ENCODE measurements at places on chromosomes 5 and 9.

- no peak for DNase-seq
Observed at GRCh38 chr9:120841930-120842684, 615 bp downstream of the PSMD5 start.

DNA sequence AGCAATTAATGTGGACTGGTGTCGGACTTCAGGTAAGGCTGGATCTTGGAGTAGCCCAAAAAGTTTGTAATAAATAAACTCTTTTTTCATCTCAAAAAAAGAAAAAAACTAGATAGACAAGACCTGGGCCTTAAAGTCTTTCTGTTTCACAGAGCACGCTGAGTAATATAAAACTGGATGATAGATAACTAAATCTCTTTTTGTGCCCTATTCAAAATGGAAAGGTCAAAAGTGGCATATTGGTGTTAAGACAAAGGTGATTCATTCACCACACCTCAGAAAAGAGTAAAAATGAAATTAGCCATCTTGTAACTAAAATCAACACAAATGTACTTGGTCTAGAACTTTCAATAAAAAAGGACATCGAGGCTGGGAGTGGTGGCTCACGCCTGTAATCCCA is 30.3 kb upstream of the RFK start:
- no peak for DNase-seq

DNA sequence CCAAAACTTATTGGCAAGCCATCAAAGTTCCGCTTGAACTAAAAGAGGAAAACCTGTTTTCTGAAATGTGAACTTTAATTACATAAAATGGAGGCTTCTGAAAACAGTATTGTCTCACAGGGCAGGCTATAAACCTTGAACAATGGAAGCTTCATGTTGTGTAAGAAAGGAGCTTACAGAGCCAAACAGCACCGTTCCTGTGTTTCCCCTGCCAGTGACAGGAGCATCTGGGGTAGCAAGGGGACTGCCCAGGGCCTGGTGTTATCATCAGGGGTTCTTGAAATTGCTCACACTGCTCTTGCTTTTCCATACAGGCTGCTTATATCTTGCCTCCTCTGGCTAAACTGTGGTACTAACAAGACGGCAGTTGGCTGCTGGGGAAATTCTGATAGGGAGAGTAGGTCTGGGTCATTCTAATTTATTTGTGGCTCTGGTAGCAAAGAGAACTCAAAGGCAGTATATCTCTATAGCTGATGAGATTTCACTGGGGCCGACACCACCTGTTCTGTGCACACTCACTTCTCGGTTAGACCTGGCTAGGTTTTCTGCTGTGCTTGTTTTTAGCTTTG is 40.4 kb downstream of the BASP1 start:
- no peak for DNase-seq

- no peak for DNase-seq
Observed at GRCh38 chr9:79667817-79668436, 96.2 kb downstream of the TLE4 start.

DNA sequence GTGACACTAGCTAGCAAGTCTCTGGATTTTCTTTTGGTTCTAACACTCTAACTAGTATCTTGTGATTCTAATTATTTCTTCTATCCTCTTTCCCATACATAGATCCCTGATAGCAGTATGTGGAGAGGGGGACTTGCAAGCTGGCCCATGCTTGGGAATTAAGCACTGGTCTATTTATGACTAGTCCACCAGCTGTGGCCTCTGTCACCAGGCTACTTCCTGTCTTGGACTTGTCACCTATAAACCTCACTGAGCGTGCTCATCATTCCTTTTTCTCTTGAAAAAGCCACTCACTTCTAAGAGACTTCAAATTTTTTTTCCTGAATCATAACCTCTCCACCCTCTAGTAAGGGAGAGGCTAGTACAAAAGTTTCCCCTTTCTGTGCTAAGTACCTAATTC is 32.3 kb upstream of the MAMDC2 start:
- no peak for DNase-seq

- peak; percentile 5 for DNase-seq
Observed at GRCh38 chr5:151870820-151871219, 53.8 kb downstream of the GLRA1 start.

DNA sequence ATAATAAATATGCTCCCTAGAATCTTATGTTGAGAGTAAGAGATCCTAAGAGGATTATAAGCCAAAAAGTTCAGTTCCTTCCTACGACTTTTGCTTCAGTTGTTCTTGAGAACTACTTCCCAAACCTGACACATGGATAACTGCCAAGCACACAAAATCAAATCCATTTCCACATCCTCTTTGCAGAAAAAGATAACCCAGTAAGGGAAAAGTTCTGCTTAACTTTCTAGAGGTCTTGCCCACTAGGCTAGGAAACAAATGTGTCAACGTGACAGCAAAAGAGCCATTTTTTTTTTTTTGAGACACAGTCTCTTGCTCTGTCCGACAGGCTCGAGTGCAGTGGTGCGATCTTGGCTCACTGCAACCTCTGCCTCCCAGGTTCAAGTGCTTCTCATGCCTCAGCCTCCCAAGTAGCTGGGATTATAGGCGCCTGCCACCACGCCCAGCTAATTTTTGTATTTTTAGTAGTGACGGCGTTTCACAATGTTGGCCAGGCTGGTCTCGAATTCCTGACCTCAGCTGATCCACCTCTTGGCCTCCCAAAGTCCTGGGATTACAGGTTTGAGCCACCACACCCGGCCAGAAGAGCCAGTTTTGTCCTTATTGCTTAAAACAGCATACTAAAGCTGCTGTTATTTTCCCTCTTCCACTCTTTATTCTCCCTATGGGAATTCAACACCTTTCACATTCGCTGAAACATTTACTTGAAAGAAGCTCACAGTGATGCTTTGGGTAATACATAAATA is 24.2 kb downstream of the CSNK1A1 start:
- no peak for DNase-seq

- no peak for DNase-seq
Observed at GRCh38 chr9:34492051-34492450, 30.7 kb downstream of the ENHO start.

DNA sequence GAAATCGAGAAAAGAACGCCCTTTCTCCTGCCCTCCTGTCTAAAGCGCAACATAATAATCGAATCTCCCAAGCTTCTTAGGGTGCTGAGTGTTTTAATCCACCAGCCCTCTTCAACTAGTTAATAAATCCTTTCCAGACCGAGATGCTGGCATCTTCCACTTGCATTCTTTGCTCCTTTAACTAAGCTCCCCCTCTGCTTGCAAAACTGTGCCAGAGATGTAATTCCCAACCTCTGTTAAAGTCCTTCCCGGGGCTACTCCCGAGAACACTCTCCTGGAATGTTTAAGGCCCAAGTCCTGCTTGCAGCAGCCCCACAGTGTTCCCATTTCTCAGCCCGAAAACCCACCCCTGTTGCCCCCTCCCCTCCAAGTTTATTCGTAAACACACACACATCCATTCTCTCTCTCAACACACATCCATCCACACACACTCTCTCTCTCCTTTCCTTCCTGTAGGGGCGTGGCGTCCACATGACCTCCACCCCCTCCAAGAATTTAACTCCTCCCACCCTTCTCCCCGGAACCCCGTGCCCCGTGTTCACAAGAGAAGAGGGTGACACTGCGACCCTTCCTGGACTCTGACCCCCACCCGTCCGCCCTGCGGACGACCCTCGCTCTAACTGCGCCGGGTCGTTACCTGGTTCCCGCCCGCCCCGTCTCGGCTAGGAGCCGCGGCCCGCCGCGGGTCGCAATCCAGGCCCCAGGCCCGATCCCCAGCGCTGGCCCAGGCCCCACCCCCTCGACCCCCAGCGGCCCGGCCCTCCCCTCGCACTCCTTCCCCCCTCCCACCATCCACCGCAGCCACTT is 7.0 kb upstream of the MGAT1 start:
- DNase-seq: no peak

DNA sequence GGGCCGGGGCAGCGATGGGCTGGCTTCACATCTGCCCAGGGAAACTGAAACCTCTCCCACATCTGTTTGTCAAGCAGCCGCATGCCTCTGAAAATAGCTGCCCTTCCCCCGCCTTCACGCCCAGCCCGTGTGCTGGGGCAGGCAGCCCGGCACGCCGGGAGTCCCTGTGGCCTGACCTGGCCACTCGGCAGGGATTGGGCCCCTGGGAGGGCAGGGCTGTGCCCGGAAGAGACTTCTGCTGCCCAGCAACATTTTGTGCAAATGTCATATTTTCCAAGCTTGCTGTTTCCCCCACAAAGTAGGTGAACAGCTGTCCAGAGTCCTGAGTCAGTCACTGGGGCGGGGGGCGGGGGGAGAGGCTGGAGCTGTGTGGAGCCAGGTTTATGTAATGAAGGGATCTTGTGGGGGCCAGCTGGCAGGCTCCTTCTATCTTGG is 8.2 kb downstream of the COL27A1 start:
- DNase-seq: no peak

GRCh38 chr9:83509402-83509801 is 28.8 kb downstream of the FRMD3 start:
- DNase-seq: no peak

- DNase-seq: no peak
Observed at GRCh38 chr5:15983392-15983791, 196.2 kb downstream of the MARCHF11 start.

GRCh38 chr5:62206150-62206829 is 99.7 kb upstream of the KIF2A start:
- DNase-seq: no peak

DNA sequence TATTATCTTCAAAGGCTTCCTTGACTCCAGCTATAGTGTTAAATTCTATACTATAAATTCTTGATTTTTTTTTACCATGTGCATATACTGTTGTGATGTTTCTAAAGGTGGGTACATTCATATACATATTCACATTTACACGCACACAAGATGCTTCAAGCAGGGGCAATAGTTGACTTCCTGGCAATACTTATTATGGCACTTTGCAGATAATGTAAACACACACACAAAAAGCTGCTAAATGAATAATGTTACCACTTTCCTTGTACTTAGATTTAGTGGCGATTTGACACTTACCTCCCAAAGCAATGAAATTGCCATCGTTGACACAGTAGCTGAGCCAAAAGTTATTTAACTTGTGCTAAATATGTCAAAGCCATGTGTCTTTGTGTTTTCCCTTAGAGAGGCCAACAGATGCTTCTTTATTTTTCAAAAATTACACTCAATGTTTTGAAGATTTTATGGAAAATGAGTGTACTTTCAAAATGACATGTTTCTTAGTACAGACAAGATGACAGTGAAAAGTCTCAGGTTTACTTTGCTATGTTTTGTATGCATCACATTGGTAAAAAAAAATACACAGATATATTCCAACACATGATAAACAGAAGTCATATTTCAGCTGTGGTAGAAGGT is 12.2 kb upstream of the ERAP2 start:
- DNase-seq: no peak

- DNase-seq: no peak
Observed at GRCh38 chr9:31700252-31701045, 684.0 kb upstream of the ACO1 start.

GRCh38 chr9:89661956-89662717 is 57.3 kb downstream of the GADD45G start:
- peak; percentile 74 for DNase-seq

- DNase-seq: no peak
Observed at GRCh38 chr5:125424402-125425141, 678.1 kb upstream of the ZNF608 start.

- DNase-seq: peak; percentile 41
Observed at GRCh38 chr9:16321461-16322119, 548.9 kb downstream of the BNC2 start.

DNA sequence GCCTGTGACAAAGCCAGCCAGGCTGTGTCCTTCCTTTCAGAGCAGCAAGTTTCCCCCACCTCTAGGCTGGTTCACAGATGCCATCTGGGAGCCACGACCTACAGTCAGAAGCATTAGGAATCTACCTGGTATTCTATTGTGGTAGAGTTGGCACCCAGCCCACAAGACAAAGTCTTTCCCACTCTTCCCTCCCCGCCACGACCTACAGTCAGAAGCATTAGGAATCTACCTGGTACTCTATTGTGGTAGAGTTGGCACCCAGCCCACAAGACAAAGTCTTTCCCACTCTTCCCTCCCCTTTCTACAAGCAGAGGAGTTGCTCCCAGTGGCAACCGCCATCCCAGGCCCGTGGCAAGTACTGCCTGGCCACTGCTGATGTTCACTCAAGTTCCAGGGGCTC is 157.8 kb upstream of the TNC start:
- DNase-seq: no peak

GRCh38 chr9:99143655-99144054 is 38.7 kb downstream of the TGFBR1 start:
- DNase-seq: no peak

DNA sequence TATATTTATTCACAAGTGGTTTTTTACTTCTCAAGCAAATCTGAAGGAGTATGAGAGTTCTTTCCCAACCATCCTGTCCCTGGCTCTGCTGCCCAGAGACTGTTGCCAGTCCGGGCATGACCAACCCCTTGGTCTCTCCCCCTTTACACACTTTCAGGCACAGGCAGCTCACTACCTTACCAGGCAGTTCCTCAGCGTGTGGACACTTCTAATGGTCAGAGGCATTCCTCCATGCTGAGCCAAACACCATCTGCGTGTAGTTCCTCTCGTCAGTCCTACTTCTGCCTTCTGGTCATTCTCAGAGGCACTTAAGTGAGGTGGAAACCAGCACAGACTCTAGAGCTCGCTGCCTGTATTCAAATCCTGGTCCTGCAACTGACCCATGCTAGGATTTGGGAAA is 56.1 kb downstream of the TSTD2 start:
- DNase-seq: no peak

DNA sequence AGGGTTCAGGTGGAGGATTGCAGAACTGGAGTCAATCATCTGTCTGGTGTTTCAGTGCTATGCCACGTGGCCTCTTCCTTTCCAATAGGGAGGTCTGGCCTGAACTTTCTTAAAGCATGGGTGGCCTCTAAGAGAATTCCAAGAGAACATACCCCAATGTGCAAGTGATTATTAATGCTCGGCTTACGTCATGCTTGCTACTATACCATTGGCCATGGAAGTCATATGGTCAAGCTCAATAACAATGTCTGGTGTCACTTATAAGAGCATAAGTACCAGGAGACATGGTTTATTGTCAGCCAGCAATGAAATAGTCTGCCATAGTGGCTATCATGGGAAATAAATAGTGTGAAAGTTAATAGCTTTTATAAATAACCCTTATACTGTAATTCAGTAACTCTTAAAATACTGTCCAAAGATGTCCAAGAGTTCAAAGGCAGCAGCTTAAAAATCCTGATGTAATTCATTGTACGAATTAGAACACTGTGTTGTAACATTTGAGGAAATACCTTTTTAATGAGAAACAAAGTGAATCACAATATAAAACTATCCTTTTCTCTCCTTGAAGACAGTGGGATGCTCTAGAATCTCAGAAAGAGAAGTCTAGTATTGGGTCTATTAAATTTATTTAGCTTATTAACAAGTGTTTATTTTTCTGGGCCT is 355.4 kb upstream of the PRR16 start:
- DNase-seq: no peak

- no peak for DNase-seq
Observed at GRCh38 chr9:717722-718121, 123.8 kb upstream of the DMRT1 start.

GRCh38 chr5:142692321-142692894 is 6.5 kb upstream of the FGF1 start:
- no peak for DNase-seq

GRCh38 chr5:150503386-150503785 is 4.5 kb upstream of the NDST1 start:
- no peak for DNase-seq

DNA sequence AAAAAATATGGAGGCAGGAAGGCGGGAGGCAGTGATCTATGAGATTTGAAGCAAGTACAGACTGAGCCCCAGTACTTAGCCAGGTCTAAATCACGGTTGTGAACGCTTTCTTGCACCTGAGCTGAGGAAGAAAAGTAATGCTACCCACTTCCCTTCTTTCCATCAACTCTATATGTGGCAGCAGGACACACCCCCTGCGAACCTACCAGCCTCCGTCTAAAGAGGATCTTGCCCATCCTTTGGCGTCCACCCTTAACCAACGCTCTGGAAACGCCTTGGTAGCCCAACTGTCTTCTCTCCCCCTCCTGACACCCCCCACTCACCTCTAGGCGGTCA is 545 bp downstream of the HMGCS1 start:
- no peak for DNase-seq

Measured in kidney epithelial cell (primary cell).